Fibroblast of skin of right biceps (primary cell): ENCODE measurements at places on chromosomes 12 and 14.

DNA sequence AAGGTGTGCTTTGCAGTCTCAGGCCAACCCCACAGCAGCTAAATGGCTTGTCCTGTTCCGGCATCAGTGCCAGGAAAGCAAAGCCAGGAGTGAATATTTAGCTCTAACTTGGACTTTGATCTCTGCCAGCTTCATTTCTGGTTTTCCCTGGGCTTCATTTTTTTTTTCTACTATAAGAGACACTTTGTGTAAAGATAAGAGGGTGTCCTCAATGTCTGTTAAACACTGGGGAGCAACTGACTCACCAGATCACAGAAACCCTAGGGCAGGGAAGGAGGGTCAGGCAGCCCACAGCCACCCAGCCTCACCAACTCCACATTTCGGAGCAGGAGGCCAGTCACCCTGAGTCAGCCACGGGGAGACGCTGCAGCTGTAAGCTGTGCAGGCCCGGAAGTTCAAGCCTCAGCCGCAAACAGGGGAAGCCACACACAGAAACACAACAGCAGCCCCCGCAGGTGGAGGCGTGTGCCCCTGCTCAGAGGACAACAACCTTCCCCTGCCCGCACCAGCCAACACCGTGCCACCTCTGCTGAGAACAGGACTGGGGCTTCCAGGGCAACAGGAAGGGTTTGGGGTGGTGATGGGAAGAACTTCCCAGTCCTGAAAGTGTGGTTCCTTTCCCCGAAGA, 6.3 kb downstream of the TNFRSF1A start:
- DNase-seq, result peak; percentile 89

GRCh38 chr14:59013672-59014298, 174.7 kb upstream of the DAAM1 start:
- peak; percentile 41 for DNase-seq

- DNase-seq, result no peak
These were observed 71.7 kb downstream of the HMGA2 start for GRCh38 chr12:65895759-65896656.

GRCh38 chr14:23386999-23387398, 10.2 kb downstream of the CMTM5 start:
- DNase-seq, result no peak

- no peak for DNase-seq
These were observed 69.3 kb upstream of the C14orf180 start for GRCh38 chr14:104510216-104510615.

GRCh38 chr12:100391856-100392255, 35.0 kb downstream of the SLC17A8 start:
- DNase-seq, result no peak

GRCh38 chr12:123763093-123763492, 992 bp downstream of the DNAH10 start:
- DNase-seq, result no peak

DNA sequence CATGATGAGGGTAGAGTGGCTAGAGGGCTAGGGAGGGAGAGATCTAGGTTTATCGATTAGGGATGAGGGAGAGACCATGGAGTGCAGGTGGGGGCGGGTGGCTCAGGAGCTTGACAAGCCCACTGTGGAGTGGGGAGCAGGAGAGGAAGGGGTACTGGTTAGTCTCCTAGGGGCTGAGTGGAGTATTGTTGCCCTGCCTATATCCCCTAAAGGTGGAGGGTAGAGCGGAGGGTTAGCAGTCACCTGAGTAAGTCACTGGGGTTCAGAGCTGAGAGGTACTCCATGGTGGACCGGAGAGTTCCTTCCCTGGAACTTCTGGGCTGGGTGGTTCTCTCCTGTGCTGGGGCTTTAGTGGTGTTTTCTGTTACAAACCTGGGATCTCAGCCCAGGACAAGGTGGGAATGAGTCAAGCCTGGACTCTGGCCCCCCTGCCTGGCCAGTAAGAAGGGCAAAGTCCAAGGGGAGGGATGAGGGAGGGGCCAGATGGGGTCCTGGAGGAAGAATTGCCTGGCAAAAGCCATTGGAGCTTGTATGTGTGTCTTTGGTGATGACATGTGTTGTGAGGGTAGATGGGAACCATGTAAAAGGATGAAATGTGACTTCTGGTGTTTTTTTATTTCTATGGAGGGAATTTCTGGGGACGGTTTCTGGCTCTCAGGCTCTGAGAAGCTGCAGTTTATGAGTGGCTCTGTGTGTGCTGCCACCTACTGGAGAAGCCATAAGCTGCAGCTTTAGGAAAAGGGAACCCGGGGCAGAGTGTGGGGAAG, at the start of gene CIDEB:
CIDEB (minus strand) TSS at position 403 of the 767 bp plus-strand sequence; CDS start at position 284, 119 bp downstream.
- DNase-seq, result peak; percentile 53

GRCh38 chr12:1992732-1993131, 11.5 kb downstream of the DCP1B start:
- DNase-seq, result no peak

GRCh38 chr14:77183896-77184295, 2.3 kb downstream of the TMEM63C start:
- no peak for DNase-seq

GRCh38 chr12:92028441-92028709, 117.3 kb downstream of the BTG1 start:
- DNase-seq, result peak; percentile 64

- DNase-seq, result peak; percentile 3
These were observed 1108.8 kb upstream of the SEL1L start for GRCh38 chr14:82642425-82642824.

GRCh38 chr14:91925001-91925726, 22.3 kb downstream of the FBLN5 start:
- DNase-seq, result peak; percentile 85

GRCh38 chr14:26389646-26390508, 208.0 kb downstream of the NOVA1 start:
- DNase-seq, result peak; percentile 50

DNA sequence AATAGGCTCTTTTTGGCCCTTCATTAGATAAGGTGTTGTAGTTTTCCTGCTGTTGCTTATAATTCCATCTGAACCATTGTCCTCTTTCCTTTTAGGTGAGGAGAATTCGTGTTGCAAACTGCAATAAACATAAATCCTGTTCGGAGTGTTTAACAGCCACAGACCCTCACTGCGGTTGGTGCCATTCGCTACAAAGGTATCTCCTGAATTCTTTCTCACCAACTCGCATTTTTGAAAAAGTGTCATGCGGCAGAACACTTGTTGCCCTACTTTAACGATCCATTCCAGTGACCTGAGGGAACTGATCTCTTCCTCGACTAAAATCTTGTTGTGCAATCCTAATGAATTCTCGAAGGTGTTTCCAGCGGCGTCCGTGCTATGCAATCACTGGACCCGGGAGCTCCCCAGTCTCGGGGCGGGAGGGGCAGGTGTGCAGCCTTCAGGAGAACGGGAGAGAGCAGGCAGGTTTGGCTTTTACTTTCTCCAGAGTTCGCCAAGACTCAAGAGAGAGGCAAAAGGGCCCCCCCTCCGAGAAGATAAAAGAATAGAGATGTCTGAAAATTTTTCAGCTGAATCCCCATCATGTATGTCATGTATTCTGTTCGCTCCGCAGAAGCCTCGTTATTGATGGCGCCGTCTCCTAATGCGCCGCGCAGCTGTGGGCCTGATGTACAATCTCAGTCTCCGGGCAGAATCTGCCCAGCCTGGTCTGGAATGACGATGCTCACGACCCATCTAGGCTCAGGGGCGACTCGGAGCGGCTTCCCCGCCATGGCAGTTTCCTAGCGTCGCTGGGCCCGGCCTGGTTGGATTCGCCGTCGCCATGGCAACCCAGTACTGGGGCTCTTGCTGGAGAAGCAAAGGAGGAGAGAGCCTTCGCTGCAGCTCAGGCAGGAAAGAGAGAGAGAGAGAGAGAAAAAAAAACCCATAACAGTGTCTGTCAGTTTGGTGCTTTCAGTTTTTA, 38.2 kb downstream of the PLXNC1 start:
- DNase-seq, result peak; percentile 76

DNA sequence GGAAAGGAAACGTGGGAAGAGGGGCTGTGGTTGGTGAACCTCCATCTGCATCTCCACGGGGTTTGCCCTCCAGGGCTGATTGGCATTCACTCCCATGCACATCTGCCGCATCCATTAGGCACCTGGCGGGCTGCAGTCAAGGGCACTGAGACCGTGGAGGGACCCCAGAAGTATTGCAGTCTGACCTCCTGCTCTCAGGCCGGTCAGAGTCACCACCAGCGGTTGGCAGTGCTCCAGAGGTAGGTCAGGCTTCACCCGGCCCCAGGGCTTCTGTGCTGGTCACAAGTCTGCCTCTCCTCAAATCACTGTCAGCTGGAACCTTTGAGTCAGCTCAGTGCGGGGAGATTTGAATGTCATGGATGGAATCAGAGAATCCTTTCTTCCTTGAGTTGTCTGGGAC, 132.3 kb downstream of the PAPOLA start:
- no peak for DNase-seq

DNA sequence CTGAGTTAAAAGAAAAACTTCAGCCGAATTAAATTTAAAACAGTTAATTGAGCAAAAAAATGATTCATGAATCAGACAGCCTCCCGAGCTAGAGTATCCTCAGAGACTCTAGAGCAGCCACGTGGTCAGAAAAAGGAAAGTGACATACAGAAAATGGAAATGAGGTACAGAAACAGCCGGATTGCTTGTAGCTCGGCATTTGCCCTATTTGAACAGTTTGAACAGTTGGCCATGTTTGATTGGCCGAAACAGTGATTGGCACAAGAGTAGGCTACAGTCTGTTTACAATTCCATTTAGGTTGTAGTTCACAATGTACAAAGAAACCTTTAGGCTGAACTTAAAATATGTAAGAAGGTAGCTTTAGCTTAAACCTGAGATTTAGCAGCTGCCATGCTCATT, 12.9 kb upstream of the OXA1L start:
- no peak for DNase-seq

DNA sequence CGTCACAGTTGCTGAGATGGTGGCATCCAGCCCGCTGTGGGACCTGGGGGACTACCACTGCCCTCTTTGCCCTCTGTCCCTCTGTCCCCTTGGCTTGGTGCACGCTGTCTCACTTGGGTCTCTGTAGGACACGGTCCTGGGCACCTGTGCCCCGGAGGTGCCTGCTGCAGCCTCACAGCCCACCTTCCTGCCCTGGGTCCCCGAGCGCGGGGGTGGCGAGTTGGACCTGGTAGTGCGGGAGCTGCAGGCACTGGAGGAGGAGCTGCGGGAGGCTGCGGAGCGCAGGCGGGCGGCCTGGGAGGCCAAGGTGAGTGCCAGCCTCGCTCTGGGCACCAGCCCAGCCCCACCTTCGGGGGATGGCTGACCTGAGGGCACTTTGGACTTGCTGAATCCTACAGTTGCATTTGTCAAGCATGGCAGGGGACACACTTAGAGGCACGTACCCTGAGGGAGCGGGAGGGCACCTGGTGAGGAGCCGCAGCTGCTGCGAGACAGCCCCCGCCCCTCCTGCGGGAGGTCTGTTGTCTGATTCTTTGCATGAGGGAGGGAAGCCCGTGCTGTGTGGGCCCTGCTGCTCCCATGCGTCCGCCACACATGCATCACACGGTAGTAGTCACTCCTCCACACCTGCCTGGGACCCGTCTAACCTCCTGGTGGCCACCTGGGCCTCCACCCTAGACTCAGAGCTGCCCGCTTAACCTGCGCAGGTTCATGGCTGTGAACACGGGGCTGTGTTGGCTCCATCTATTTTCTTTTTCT, 6.8 kb downstream of the TEDC1 start:
- DNase-seq, result no peak

- no peak for DNase-seq
These were observed 310.0 kb downstream of the ZFP36L1 start for GRCh38 chr14:68482772-68483395.

GRCh38 chr12:111410431-111411184, 4.9 kb downstream of the SH2B3 start:
- DNase-seq, result no peak

DNA sequence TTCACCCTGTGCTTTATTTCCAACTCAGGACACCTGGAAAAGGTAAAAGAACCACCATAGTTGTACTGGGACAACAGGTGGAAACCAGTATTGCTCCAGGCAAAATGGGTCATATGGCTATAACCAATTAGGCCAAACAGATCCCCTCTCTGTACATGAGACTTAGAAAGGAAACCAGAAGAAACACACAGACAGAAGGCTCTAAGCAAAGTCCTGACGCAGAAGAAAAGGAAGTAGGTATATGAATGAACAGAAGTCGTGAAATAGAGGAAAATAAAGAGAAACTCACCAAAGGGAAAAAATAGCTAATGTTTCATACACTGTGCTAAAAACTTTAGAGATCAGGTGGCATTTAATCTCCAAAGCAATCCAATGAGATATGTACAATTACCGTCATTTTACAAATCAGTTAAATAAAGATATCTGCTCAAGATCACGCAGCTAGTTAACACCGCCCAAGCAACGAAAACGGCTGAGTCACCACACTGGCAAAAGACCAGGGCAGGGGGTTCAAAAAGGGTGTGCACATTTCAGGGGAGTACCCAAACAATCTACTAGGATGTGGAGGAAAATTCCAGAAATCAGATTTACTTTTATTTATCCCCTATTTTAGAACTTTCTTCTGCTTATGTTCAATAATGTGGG, 82.3 kb downstream of the ITPR2 start:
- DNase-seq, result no peak

DNA sequence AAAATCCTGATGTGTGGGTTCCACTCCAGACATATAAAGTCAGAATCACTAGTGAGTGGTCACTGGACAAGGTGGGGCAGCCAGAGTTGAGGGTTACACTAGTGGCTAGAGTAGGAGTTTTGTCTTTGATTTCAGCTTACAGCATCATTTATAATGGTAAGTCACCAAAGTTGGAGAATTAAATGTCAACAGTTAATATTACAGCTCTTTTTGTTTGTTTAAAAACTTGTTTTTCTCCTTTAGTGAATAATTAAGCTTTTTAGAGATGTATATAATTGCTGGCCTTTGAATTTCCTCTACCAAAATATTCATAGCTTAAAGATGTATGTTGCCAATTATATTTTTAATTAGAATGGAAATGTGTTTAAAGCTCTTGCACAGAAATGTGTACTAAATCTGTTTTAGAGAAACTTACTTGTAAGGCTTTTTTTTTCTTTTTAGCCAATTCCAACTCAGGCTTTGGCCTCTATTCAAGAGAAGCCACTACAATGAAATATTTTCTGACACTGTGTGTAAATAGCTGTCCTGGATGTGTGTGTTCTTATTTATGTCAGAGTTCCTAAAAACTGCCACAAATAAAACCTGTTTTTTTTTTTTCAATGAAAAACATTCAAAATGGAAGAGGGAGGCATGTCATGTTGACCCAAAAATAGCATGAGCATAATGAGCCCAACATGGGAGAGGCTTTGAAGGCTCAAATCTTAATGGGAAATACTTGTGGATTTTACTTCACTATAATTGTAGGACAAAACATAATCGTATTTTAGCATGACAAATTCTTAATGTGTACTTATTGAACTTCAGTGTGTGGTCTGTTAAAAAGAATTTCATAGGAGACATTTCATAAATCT, 92.2 kb downstream of the TBC1D30 start:
- no peak for DNase-seq
